Right atrium auricular region (tissue), 2 donors: ENCODE measurements at places on chromosomes 12 and 14. TPM values are rescaled to one million over a fixed set of nuclear protein-coding genes. Genes with fewer than 3 reads are reported as not detected.
A peak's percentile ranks its signal among the peaks of the same experiment; 100 is the strongest.

- peaks cover 23% of the 10 kb centered on the region for H3K27me3 ChIP-seq
- H3K4me3 ChIP-seq = peak within 1 kb of the TSS; percentile 38
- DNase-seq = no peak
- no peaks in the 10 kb centered on the region for H3K36me3 ChIP-seq
These were observed at the start of gene WIF1 for GRCh38 chr12:65121049-65121955. Gene WIF1, minus strand, starts transcription at chr12:65121305. Its CDS starts 114 bp downstream, at chr12:65121191.

DNA sequence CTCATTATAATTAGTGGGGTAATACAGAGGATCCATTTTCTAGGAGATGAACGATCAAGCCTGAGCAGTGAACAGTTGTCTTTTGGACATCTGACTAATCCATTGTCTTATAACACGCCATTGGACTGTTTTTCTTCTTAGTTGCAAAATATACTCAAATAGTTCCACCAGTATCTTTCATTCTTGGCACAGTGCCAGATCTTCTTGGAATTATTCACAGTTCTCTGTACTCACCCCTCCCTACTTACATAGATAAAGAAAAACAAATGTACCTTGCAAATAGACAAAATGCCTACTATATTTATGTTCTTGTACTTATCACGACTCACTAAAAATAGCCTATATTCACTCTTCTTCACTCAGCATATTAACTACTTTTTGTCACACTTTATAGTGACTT, 3.8 kb downstream of the CBLN3 start:
- H3K27me3 ChIP-seq = no peaks in the 10 kb centered on the region
- H3K27ac ChIP-seq = no peak overlapping the region
- peaks cover 24% of the 10 kb centered on the region for H3K4me1 ChIP-seq
- no peaks in the 10 kb centered on the region for H3K36me3 ChIP-seq
- no peak overlapping the region for H3K4me3 ChIP-seq

GRCh38 chr12:78645956-78646355, 218.6 kb upstream of the SYT1 start:
- H3K27me3 ChIP-seq = no peaks in the 10 kb centered on the region
- no peak overlapping the region for H3K27ac ChIP-seq
- no peaks in the 10 kb centered on the region for H3K4me1 ChIP-seq

DNA sequence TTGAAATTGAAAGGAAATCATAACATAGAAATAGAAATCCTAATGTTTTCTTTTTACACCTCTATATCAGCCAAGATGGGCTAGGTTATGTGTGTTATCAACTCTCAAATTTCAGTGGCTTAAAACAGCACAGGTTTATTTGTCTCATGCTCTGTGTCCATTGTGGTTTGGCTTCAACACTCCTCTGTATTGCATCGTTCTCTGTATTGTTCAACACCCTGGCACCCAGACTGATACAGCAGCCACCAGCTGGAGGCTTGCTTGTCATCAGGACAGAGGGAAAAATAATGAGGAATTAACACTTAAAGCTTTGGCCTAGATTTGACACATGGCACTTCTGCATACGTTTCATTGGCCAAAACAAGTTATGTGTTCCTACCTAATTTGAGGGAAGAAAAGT, 234.2 kb upstream of the ARHGAP5 start:
- no peak overlapping the region for H3K4me3 ChIP-seq
- H3K27me3 ChIP-seq = no peaks in the 10 kb centered on the region
- H3K36me3 ChIP-seq = no peaks in the 10 kb centered on the region

GRCh38 chr12:88996200-88996788, 356.0 kb downstream of the DUSP6 start:
- no peak overlapping the region for H3K27ac ChIP-seq
- no peak for DNase-seq
- H3K4me1 ChIP-seq = no peaks in the 10 kb centered on the region
- no peak overlapping the region for H3K4me3 ChIP-seq
- no peaks in the 10 kb centered on the region for H3K36me3 ChIP-seq
- no peaks in the 10 kb centered on the region for H3K27me3 ChIP-seq

DNA sequence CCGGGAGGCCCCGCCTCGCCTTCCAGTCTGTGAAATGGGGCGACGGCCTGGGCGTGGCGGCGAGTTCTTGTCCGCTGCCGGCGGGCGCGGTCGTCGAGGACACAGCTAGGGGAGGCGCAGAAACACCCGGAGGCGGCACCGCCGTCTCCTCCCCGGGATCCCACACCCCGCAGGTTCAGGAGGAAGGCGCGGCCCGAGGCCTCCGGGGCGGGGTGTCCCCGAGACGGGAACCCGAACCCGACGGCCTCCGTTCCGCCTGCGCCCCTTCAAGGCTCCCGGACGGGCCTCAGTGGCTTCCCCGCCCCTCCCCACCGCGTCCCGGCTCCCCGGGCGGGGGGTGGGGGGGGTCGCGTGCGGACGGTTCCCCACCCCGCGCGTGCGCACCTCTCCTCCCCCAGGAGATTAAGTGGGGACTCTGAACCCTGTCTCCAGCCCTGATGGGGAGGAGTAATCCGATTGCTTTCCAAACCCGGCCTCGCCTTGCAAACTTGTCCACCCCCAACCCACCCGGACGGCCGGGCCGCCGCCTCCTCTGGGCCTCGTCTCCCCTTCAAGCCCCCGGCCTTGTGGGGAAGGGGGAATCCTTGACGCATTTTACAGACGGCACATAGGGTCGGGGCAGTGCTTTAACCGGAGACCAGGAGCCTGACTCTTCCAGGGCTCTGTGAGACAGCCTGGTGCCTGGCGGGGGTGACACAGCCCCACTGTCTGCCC, 35.3 kb upstream of the ANKRD9 start:
- DNase-seq = no peak
- H3K4me3 ChIP-seq = peak overlapping the region; percentile 30
- no peaks in the 10 kb centered on the region for H3K36me3 ChIP-seq
- H3K4me1 ChIP-seq = peaks cover 20% of the 10 kb centered on the region

DNA sequence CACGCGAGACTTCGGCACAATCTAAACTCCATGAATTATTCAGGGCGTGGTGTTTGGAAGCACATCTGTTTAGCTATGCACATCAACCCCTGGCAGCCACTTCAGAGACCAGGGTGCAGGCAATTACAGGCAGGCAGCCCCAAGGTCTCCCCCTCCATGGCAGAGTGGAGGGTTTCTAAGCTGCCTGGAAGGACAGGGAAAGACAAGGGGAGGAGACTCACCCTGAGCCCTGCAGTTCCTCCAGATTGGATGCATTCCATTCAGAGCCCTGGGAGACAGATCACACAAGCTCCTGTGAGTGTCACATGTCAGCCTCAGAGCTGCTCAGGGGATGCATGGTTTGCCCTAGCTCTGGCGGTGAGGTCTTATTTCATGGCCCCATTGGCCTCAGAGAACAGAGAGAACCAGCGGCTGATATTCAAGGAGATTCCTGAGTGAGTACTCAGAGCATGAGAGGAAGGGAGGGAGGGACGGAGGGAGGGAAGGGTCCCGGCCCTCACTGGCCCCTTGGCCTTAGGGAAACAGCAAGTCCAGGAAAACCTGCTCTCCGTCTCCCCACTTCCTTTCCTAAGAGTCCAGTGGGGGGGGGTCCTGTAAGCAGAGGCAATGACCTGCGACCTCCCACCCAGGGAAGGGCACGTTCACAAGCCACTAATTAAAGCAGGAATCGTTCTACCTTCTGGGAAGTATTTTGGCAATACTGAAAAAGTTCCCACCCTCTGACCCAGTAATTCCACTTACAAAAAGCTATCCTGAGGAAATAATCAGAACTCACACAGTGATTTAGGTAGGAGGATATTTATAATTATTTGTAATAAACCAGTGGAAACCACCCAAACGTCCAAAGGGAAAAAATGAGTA, 55.1 kb downstream of the SSH1 start:
- H3K4me3 ChIP-seq = peak overlapping the region; percentile 28
- H3K27me3 ChIP-seq = no peaks in the 10 kb centered on the region
- peak overlapping the region; percentile 92 for H3K27ac ChIP-seq
- H3K4me1 ChIP-seq = peaks cover 68% of the 10 kb centered on the region
- peak; percentile 69 for DNase-seq
- peaks cover 70% of the 10 kb centered on the region for H3K36me3 ChIP-seq

DNA sequence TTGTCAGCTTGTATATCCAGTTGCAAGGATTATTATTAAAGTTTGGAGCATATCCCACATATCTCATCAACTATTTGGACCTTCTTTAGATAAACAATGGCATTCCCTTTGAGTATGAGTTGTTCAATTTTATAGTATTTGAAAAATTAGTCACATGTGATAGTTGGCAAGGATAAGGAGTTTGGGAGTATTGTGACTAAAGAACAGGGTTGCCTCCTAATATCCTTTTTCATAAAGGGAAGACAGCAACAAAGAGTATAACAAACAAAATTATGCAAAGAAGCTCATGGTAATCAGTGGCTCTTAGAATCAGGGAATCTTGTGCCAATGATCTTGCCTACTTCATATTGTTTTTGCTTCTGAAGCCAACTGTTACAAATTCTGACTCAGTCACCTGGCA, 31.2 kb upstream of the KCNH5 start:
- H3K27me3 ChIP-seq = no peaks in the 10 kb centered on the region
- DNase-seq = no peak
- H3K36me3 ChIP-seq = no peaks in the 10 kb centered on the region
- H3K4me3 ChIP-seq = no peak overlapping the region

DNA sequence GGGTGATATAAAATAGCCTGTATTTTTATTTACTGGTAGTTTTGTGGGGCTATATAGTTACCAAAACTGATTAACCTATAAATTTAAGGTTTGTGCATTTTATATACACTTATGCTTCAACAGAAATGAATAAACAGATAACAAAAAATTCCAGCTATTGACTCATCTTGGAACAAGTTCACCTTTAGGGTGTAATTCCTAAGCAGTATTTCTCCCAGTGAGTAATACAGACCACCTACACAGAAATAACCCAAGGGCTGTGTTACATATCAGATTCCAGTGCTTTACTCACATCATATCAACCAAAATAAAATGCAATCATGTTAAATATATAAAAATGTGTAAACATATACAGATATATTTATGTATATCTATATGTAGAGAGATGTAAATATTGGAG, 345.6 kb downstream of the ADAMTS20 start:
- DNase-seq = no peak
- no peak overlapping the region for H3K27ac ChIP-seq
- H3K27me3 ChIP-seq = no peaks in the 10 kb centered on the region
- no peaks in the 10 kb centered on the region for H3K36me3 ChIP-seq
- H3K4me3 ChIP-seq = no peak overlapping the region

DNA sequence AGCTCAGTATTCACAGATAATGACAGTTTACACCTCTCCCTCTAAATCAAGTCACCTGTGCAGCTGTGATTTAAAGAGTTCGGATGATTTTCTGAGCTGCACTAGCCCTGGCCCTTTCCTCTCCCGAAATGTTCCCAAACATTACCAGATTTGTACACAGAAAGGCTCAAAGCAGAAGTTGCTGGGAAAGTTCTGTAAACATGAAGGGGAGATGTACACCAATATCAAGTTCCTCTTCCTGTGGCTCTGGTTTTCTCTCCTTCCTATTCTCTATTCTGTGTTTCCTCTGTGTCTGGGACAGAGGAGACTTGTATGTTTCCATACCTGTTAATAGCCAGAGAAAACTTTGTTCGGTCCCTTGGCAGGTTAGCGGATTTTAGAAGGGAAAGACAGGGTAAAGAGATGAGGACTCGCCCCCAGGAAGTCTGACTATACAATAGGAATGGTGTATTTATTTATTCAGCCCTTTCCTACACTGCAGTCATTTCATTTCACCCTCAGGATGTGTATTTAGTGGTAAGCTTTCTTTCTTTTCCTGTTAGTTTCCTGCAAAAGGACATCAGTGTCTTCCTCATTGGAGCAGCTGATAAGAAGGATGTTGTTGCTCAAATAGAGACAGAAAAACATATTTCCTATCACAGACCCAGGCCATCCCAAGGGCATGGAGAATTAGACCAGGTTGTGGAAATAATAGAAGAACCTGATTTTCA, 7.6 kb upstream of the NUMB start:
- no peak overlapping the region for H3K4me3 ChIP-seq
- no peak overlapping the region for H3K27ac ChIP-seq
- no peaks in the 10 kb centered on the region for H3K36me3 ChIP-seq
- no peaks in the 10 kb centered on the region for H3K4me1 ChIP-seq

GRCh38 chr12:52903855-52904508, 894 bp downstream of the KRT8 start:
- H3K27ac ChIP-seq = peak overlapping the region; percentile 82
- H3K36me3 ChIP-seq = peaks cover 26% of the 10 kb centered on the region
- H3K27me3 ChIP-seq = peaks cover 3% of the 10 kb centered on the region

GRCh38 chr12:110754101-110754793, 11.6 kb upstream of the PPP1CC start:
- no peak overlapping the region for H3K27ac ChIP-seq
- no peaks in the 10 kb centered on the region for H3K4me1 ChIP-seq
- H3K36me3 ChIP-seq = no peaks in the 10 kb centered on the region
- H3K27me3 ChIP-seq = no peaks in the 10 kb centered on the region

GRCh38 chr12:53816360-53817020, 64.7 kb upstream of the CISTR start:
- DNase-seq = no peak
- H3K27ac ChIP-seq = no peak overlapping the region
- no peaks in the 10 kb centered on the region for H3K36me3 ChIP-seq
- H3K4me1 ChIP-seq = no peaks in the 10 kb centered on the region
- no peak overlapping the region for H3K4me3 ChIP-seq
- no peaks in the 10 kb centered on the region for H3K27me3 ChIP-seq

GRCh38 chr12:122452701-122453285, 30.3 kb upstream of the CLIP1 start:
- H3K4me3 ChIP-seq = no peak overlapping the region
- no peaks in the 10 kb centered on the region for H3K4me1 ChIP-seq
- H3K36me3 ChIP-seq = no peaks in the 10 kb centered on the region
- H3K27ac ChIP-seq = no peak overlapping the region
- no peaks in the 10 kb centered on the region for H3K27me3 ChIP-seq
- no peak for DNase-seq

- no peak overlapping the region for H3K4me3 ChIP-seq
- no peak for DNase-seq
- H3K27me3 ChIP-seq = no peaks in the 10 kb centered on the region
- H3K4me1 ChIP-seq = no peaks in the 10 kb centered on the region
These were observed 141.6 kb downstream of the DACT1 start for GRCh38 chr14:58779376-58779775.

- no peaks in the 10 kb centered on the region for H3K36me3 ChIP-seq
- no peak overlapping the region for H3K27ac ChIP-seq
- DNase-seq = no peak
- H3K4me1 ChIP-seq = no peaks in the 10 kb centered on the region
These were observed 78.2 kb downstream of the HMGA2 start for GRCh38 chr12:65902500-65902899.

GRCh38 chr12:108215458-108215857, 86.4 kb downstream of the WSCD2 start:
- no peaks in the 10 kb centered on the region for H3K27me3 ChIP-seq
- no peak overlapping the region for H3K27ac ChIP-seq
- H3K4me1 ChIP-seq = no peaks in the 10 kb centered on the region
- no peak overlapping the region for H3K4me3 ChIP-seq

GRCh38 chr12:116087399-116087798, 190.1 kb downstream of the MED13L start:
- H3K4me3 ChIP-seq = no peak overlapping the region
- H3K27ac ChIP-seq = no peak overlapping the region
- DNase-seq = no peak
- no peaks in the 10 kb centered on the region for H3K4me1 ChIP-seq
- no peaks in the 10 kb centered on the region for H3K36me3 ChIP-seq
- H3K27me3 ChIP-seq = no peaks in the 10 kb centered on the region

Gene RIPK3
- total RNA-seq = 3.8 TPM

Gene FGF23
- not detected for total RNA-seq

Gene AMN
- 0.71 TPM for total RNA-seq

Gene TEX52
- not detected for total RNA-seq
